ENCODE measurements at places on chromosomes 4 and X.

DNA sequence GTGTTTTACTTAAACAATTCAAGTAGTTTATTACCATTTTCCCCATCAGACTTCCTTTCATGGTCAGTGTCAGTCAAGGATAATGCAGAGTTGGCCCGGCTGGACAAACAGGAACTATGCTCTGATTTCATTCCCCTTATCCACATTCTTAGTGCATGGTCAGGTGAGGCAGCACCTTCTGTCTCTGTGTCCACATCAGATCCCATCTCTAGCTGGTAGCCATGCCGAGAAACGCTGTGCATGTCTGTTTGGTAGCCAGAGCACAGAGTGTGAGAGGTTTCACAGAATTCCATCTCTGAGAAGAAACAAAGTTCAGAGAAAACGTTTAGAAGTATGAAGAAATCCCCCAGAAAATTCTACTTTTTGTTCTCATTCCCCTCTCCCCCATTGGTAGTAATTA, 423.7 kb upstream of the TEX13C start:
- no peak for DNase-seq

DNA sequence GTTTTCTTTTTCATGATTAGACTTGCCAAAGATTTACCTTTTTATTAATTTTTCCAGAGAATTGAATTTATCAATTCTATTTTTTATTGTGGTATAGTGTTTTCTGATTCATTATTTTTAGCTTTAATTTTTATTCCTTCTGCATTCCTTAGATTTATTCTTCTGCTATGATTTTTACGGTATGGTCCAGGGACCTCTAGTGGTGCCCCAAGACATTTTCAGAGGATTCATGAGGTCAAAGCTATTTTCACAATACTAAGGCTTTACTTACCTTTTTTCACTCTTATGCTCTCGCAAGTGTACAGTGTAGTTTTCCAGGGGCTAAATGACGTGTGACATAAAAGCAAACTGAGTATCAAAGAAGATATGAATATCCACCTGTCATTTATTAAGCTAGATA, 8.0 kb downstream of the RADX start:
- no peak for DNase-seq

DNA sequence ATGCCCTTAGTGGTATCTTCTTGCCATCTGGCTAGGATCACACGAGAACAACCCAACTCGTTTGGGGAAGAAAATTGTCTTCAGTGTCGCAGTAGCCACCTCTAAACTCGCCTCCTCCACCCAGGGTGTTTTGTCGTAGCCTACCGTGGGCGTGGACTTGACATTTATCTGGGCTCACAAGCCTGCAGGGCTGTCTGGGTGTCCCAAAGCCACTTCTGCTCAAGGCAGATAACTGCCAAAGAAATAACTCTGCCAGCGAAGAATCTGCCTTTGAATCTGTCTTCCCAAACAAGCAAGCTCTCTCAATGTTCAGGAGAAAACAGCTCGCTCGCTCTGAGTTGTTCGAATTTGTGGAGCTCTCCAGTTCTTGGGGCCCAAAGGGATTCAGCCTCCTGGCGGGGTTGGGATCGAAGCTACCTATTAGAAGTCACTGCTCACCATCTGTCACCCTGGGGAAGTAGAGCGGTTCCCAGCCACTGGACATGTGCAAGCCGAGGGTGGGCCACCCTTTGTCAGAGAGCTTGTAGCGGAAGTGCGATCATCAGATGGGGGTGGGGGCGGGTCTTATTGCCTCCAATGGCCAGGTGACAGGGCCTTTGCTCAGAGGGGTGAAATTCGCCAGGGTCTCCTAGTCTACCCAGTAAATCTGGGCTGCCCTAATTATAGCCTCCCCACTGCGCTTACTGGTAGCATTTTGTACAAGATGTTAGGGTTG, 14.8 kb downstream of the BLOC1S4 start:
- DNase-seq: peak; percentile 80

DNA sequence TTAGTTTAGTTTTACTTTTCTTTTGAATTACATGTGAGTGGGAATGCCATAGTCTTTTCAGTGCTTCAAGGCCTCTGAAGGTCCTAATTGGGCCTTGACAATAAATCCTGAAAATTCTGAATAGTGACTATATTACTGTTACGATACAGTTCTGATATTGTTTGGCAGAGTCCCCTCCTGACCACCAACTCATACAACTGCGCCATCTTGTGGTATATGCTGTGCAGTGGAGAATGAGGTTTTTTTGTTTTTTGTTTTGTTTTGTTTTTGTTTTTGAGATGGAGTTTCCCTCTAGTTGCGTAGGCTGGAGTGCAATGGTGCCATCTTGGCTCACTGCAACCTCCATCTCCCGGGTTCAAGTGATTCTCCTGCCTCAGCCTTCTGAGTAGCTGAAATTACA, 56.6 kb upstream of the CHRDL1 start:
- DNase-seq: no peak

DNA sequence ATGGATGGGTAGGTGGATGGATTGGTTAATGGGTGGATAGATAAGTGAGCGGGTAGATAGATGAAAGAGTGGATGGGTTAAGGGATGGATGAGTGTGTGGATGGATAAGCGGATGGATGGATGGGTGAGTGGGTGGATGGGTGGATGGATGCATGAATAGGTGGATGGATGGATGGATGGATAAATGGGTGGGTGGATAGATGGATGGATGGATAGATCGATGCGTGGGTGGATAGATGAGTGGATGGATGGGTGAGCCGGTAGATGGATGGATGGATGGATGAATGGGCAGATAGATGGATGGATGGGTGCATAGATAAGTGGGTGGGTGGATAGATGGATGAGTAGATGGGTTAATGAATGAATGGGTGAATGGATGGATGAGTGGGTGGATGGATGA, 90.9 kb downstream of the CPZ start:
- no peak for DNase-seq

- DNase-seq: no peak
Measured at GRCh38 chr4:13888112-13888511, 260.6 kb upstream of the BOD1L1 start.

- no peak for DNase-seq
Measured at GRCh38 chrX:121102101-121102500, 54.7 kb downstream of the GLUD2 start.

- no peak for DNase-seq
Measured at GRCh38 chr4:69995526-69996016, at the start of gene STATH. Gene STATH (plus strand): TSS chr4:69995966. CDS start chr4:69998438, 2,472 bp downstream.

DNA sequence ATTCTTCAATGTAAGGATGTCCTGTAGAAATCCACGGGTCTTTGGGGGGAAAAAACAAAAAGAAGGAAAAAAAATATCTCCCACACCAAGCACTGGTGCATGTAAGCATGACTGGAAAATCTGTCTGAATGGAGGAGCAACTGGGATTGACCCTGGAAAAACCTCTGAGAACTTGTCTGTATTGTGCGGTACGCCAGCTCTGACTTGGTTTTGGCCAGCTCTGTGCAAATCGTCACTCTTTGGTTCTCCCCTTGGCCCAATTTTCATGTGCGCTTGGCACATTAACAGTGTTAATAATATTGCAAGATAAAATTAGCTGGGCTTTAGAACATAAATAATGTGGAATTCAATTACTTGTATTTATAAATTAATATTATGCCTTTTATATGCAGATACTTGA, 231.2 kb upstream of the HAND2 start:
- DNase-seq: no peak

GRCh38 chr4:3708103-3708510, 58.1 kb upstream of the ADRA2C start:
- DNase-seq: no peak
